Pons (tissue), 1 donor: ENCODE measurements at places on chromosomes 5 and 9.

DNA sequence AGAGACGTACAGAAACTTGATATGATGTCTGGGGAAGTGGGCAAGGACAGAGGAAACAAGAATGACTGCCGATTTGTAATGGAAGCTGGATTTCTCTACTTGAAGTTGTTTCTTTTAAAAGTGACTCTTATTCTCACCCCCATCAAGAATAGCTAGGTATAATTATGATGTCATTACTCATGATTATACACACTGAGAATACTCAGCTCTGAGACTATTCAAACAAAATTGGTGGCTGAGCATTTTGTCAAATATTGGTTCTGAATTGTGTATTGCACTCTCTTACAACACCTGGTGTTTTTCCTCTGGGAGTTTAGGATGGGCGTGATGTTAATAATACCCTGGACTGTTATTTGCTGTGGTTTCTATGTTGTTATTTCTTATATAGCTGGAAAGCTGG is 46.3 kb downstream of the MAST4 start:
- DNase-seq: no peak

DNA sequence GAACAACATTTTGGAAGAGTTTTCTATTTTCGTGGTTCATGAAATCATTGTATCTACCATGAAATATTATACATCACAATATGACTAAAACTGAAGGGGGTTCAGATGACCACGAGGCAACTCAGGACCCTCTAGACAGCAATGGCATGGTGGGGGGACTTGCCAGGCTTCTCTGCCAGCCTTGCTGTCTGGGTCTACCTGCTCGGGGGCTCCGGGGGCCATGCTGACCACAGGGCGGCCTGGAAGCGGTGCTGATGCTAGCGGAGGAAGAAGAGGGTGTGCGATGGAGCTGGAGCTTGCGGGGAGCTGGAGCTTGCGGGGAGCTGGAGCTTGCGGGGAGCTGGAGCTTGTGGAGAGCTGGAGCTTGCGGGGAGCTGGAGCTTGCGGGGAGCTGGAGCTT is 89.2 kb upstream of the IRX4 start:
- no peak for DNase-seq

DNA sequence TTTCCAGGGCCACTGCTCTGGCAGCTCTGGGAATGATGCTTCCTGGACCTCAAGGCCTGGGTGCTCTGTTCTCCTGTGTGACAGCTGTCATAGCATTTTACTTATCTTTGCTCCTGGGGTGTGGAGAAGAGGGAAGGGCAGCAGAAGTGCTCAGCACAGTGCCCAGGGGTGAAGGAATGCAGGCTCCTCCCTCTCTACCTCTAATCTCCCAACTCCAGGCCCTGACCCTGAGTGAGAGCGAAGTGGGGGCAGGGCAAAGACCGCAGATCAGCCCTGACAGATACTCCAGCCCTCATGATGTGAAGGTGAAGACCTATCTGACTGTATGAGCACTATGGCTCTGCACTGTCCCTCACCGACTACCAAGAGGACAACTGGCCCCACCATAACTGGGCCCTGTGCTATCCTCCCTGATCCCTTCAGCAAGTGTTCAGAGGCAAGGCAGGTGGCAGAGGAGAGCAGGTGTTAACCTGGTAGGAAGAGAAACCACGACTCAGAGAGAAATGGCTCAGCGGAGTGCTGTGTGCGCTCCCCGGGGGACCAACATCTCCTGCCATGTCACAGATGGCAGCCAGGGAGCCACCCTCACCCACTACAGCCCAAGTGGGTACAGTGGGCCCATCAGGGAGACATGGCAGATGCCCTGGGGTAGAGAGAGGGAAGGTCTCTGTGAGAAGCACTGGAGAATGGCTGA is 16.8 kb downstream of the ACSL6 start:
- DNase-seq: no peak

DNA sequence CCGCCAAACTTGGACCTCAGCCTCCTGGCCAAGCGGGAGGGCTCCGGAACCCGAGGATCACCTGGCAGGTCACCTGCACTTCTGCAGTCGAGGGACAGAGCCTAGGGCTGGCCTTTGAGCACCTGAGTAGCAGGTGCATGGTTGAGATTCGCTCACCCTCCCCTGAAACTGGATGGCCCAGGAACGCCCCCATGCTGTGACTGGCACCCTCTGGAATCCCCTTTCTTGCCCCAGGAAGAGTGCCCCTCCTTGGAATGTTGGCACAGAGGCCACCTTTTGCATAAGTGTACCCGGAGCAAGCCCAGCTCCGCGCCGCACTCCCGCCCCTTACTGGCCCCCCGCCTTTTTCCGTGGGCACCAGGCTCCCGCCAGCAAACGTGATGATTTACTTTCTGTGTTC is 112.5 kb upstream of the IER5L start:
- DNase-seq: no peak

GRCh38 chr5:1052641-1053390 is 44.2 kb downstream of the NKD2 start:
- DNase-seq: no peak

- DNase-seq: no peak
These were observed 3.8 kb downstream of the TARS1 start for GRCh38 chr5:33444542-33444941.

- no peak for DNase-seq
These were observed 75.8 kb upstream of the SARDH start for GRCh38 chr9:133813749-133814585.

DNA sequence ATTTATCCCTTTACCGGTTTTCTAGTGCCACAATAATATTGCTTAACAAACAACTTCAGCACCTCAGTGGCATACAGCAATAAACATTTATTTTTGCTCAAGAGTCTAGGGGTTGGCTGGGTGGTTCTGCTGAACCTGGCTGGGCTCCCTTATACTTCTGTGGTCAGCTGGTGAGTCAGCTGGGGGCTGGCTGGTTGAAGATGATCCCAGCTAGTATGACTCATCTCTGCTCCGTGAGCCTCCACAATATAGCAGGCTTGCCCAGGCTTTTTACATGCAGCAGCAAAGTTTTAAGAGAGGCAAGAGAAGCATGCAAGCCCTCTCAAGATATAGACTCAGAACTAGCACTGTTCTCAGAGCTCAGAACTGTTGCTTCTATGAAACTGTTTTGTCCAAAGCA is 523.5 kb upstream of the CLINT1 start:
- DNase-seq: peak; percentile 11

GRCh38 chr5:142221091-142221860 is 103.5 kb downstream of the SPRY4 start:
- DNase-seq: no peak

DNA sequence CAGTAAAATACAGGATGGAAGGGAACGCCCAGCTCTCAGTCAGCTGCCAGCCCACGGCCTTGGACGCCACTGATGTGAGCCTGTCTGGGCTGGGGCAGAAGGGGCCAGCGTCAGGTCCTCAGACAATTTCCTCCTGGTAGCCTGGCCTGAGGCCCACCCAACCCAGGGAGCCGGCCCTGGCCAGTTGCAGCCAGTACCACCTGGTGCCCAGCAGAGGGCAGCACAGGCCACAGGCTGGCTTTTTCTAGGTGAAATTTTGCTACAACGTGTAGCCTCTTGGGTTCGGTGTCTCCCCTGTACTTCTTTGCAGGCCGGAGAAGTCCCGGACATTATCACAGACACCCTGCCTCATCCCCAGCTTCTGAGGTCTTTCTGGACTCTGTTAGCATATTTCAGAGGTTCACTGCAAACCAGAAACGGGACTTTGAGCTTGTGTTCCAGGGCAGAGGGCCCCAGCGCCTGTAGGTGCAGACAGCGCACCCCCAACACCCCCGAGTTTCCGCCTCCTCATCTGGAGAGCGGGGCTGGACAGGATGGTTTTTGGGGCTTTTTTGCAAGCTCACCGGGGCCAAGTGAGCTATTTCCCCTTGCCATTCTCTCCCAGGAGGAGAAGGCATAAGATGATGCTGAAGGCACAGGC is 45.9 kb upstream of the KCNMB1 start:
- peak; percentile 48 for DNase-seq

DNA sequence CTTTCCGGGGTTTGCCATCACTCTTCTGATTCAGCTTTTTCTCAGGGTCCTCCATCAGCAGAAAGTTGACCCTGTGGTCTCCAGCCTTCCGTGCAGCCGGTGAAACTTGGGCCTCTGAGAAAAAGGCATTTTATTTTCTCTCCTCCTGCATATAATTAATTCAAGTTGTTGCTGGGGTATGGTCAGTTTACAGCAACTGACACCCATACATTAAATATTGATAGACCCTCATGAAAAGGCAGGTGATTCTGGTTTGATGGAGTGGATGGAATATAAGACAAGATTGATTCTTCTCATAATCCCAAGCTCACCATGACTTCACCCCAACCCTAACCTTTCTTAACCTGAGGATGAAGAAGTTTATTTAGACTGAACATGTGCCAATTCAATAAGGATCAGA is at the start of gene GRXCR2:
Gene GRXCR2 (minus strand): TSS at position 101 of the 400 bp plus-strand sequence. CDS start 46 bp downstream, at position 55.
- DNase-seq: no peak

DNA sequence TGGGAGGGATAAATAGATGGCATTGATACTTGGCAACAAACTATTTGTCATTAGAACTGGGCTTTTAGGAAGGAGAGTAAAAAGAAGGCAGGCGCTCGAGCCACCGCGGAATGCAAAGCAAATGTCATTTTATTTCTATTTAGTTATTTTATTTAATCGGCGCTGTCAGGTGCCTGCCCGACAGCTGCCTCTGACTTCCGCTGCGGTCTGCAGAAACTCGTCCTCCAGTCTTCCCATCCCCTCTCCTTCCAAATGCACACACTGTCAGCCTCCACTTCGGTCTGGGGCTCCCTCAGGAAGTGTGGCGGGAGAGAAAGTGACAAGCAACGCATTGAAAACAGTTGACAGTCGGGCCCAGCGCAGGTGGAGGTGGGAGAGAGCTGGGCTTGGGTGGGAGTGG is 29.3 kb downstream of the ASS1 start:
- no peak for DNase-seq

DNA sequence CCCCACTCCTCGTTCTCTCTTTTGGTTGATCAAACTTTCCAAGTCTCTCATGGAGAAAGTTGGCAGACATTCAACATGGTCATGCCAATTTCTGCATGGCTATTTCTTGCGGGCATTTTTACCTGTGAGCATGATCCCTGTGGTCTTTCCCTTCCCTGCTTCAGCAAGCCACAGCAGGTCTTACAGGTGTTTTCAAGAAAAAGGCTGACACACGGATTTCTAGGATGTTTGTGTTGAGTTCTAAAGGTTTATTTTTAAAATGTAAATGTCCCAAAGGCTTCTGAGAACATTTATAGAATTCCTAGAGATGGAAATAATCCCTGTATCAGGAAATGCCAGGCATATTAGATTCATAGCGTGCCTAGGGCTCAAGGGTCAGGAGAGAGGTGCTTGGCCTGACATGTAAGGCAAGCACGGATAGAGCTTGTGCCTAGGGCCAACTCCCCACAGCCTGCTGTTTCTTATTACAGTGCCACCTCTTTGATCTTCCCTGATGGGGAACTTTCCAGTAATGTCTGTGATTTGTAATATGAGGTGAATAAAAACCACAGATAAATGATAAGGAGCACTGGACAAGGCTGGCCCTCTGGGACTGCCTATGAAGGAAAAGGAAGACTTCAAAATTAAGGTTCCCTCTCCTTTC is 79.8 kb downstream of the MUSK start:
- no peak for DNase-seq
